Umbilical cord (tissue), 2 donors: ENCODE measurements at places on chromosomes 6 and 20.

DNA sequence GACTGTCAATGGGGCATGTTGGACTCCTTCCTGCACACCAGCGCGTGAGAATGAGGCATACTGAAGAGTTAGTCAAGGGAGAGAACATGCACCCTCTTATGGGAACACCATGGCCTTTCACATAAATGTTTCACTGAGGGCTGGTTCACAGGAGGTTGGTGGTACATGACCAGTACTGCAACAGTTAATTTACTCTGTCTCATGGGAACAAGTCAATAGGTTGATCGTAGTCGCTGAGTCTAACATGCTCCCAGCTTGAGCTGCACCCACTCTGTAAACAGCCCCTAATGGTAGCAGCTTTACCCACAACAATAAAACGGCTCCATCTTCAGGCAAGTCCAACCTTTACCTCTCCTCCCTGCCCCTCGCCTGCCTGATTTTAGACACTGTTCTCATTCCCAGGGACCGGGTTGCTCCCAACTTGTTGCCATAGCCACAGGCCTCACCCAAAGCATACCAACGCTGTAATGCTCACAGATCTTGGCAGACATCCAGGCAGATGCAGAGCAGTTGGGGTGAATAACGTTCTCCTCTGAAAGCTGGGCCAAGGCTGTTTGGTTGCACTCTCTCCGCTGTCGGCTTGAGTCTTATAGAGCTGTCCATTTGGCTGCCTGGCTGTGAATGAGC lies 111.3 kb downstream of the LY86 start:
- peak; percentile 99 for DNase-seq

DNA sequence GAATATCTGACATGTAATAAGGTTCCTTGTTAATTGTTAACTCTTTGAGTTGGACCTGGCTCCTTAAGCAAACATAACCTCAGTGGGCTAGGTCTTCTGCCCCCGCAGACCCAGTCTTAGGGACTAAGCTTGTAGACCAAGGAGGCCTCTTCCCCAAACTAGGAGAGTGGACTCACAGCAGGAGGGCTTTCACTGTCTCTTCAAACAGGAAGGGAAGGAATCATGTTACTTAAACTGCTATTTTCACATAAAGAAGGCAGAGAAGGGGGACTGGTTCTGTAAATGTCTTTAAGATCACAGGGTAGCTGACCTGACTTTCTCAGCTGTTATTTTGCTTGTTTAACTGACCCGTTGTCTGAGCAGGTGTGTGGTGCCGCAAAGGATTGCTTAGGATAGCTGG lies 34.9 kb upstream of the PRDM1 start:
- DNase-seq, result no peak

- DNase-seq, result peak; percentile 28
Observed at GRCh38 chr6:78598966-78599365, 268.4 kb upstream of the IRAK1BP1 start.

DNA sequence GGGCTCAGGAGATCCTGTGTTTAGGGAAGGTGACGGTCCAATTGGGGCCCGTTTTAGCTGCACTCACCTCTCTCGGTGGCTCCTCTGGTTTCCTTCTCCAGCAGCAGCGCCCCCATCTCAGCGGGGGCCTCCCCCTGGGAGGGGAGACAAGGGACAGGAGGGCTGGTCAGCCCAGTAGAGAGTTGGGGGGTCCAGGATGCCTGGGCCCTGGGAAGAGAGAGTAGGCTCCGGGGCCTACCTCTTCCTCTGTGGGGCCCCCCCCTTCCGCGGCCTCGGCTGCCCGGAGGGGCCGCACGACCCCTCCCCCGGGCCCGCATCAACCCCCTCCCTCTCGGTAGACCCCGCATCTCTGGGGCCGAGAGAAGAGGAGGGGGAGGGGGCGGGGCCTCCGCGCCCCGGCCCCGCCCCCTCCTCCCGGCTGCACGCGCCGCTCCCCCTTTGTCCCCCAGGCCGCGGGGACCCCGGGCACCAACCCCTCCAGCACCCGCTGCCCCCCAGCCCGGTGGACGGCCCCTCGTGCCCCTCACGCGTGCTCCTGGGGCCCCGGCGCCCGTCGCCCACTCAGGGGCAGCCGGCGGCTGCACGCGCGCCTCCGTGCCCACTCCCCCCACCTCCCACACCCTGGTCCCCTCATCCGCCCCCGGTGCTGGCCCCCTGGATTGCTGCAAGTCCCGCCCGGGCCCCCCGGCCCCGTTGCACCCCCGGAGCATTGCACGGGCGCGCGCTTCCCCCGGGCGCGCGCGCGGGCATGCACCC lies 464 bp downstream of the EHMT2 start:
- DNase-seq, result no peak

DNA sequence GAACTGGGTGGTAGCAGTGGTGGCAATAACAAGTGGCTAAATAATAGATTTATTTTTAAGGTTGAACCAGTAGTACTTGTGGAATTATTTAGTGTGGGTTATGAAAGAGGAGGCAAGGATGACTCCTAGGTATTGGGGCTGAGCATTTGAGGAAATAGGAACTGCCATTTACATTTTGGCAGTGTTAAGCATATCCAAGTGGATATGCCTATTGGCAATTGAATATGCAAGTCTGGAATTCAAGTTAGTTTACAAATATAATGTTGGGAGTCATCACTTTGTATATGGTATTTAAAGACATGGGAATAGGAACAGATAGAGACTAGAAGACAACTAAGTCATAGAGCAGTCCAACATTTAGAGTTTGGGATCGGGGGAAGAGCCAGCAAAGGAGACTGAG lies 25.9 kb downstream of the PEX3 start:
- DNase-seq, result no peak

- no peak for DNase-seq
Observed at GRCh38 chr6:157966589-157966977, 15.1 kb upstream of the SYNJ2 start.

GRCh38 chr6:149328083-149328482 lies 10.6 kb downstream of the TAB2 start:
- DNase-seq, result no peak

DNA sequence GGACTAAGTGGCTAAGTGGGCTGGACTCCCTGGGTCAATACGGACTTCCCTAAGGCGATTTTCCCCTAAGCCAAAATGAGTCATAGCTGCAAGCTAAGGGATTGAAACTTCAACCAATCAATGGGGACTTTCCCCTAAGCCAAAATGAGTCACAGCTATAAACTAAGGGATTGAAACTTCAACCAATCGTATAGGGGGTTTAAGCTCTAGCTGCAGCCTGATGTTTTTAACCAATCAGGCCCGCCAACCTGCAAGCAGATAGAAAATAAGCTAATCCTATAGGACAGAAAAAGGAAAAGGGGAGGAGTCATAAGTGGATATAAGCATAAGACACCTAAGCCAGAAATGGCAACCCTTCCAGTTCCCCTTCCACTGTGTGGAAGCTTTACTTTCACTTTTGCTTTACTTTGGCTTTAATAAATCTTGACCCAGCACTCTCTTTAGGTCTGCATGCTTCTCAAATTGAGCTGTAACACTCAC lies 655.0 kb upstream of the HS3ST5 start:
- DNase-seq, result no peak

- peak; percentile 87 for DNase-seq
Observed at GRCh38 chr6:136403110-136403980, 113.7 kb upstream of the BCLAF1 start.

DNA sequence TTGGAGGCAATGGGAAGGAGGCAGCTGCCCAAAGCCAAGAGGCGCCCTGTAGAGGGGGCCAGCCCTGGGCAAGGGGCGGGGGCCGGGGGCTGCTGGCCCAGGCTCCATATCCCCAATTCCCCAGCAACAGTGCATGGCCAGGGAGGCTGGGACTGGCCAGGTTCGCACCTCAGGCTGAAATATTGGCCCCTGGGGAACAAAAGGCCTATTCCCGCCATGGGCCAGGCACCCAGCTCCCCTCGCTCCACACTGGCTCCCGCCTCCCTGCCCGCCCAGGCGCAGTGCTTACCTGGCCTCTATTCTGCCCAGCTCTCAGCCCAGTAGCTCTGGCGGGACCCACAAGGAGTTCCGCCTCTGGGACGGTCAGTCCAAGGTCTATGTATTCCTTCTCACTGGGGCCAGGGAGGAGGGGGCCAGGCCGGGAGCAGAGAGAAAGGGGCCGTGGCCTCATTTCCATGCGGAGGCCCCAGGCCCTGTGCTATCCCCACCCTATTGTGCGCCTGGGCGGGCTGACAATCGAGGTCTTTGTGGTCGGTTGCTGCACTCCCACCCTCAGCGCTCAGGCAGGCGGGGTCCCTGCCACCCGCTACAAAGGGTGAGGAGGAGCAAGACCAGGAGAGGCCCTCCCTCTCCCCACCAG lies 42.3 kb downstream of the YTHDF1 start:
- no peak for DNase-seq

DNA sequence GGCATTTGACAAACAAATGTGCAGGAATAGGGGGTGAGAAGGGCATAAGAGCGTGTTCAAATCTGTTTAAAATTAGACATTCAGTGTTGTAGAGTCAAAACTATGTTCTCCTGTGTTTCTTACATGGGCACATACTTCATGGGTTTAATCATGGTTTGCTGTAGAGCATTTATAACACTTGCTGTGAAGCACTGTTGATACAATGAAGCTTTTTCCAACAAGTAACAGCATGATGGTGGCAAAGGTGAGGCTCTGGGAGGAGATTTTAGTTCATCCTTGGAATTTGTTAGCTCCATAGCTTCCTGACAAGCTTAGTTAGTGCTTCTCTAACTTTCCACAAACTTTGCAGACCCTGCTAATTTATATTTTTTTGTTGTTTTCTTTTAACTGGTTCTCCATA lies 900.7 kb downstream of the TFAP2A start:
- no peak for DNase-seq

DNA sequence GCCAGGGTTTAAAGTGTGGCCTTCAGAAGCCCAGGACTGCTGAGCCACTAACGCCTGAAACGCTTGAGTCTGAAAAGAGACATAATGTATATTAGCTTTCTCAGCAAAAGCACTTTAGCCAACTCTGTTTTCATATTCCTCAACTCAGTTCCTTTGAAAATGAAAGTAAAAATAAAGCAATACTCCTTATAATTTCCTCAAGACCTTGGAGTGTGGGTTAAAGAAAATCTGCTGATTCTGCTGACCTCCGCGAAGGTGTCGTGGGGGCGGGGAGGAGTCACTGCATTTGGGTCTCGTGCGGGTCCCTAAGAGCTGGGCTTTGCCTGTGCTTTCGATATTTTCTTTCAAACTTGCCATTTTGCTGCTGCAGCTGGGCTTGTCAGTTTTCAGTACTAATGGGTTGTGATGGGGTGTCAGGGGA lies 142.2 kb upstream of the ARID1B start:
- no peak for DNase-seq

DNA sequence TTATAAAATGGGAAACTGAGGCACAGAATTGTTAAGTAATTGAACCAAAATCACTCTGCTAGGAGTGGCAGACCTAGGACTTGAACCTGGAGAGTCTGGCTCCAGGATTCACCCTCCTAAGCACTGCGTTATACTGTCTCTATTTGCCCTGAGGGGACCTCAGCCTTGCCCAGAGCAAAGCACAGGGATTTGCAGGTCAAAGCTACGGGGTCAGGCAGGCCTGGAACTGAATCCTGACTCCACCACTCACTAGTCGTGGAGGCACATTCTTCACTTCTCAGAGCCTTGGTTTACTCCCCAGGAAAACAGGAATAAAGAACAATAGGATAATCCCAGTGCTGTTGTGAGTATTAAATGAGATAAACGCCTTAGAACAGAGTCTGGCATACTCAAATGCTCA lies 19.4 kb downstream of the KCNK15 start:
- DNase-seq, result no peak

GRCh38 chr6:37060195-37060559 lies 54.7 kb downstream of the FGD2 start:
- DNase-seq, result no peak

GRCh38 chr6:98827295-98828159 lies 6.8 kb upstream of the POU3F2 start:
- DNase-seq, result no peak

DNA sequence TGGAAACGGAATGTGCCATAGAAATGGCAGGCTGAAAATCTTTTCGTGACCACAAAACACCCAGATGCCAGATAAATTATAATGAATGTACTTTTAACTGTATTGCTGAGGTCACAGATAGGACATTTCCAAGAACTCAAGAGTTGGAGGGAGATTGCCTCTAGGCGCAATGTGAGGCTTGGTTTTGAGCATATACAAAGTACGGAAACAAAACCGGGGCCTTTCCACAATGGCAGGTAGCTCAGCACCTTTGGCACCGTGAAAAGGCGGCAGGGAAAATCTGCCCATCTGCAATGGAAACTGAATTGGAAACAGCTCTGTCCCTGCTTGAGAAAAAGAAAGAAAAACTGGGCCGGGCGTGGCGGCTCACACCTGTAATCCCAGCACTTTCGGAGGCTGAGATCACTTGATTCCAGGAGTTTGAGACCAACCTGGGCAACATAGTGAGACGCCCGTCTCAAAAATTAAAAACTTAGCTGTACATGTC lies 10.5 kb upstream of the C20orf144 start:
- no peak for DNase-seq

GRCh38 chr6:13480631-13481501 lies 6.5 kb downstream of the GFOD1 start:
- no peak for DNase-seq
